ENCODE measurements at places on chromosomes 6 and 20. TPM values are rescaled to one million over a fixed set of nuclear protein-coding genes. Genes with fewer than 3 reads are reported as not detected.
A peak's percentile ranks its signal among the peaks of the same experiment; 100 is the strongest.

MYLK2 gene
- 2.2 TPM for total RNA-seq

E2F1 gene
- total RNA-seq, result 4.5 TPM

- H3K27me3 ChIP-seq, result no peaks in the 10 kb centered on the region
- DNase-seq, result no peak
- no peaks in the 10 kb centered on the region for H3K36me3 ChIP-seq
- peak overlapping the region; percentile 77 for H3K27ac ChIP-seq
- H3K4me1 ChIP-seq, result peaks cover 29% of the 10 kb centered on the region
These were observed 32.1 kb upstream of the TGM2 start for GRCh38 chr20:38197217-38197616.

GRCh38 chr20:19588241-19588640 is 169.8 kb upstream of the RIN2 start:
- no peaks in the 10 kb centered on the region for H3K27me3 ChIP-seq
- no peaks in the 10 kb centered on the region for H3K4me1 ChIP-seq
- no peak overlapping the region for H3K27ac ChIP-seq
- no peaks in the 10 kb centered on the region for H3K36me3 ChIP-seq
- no peak for DNase-seq

DNA sequence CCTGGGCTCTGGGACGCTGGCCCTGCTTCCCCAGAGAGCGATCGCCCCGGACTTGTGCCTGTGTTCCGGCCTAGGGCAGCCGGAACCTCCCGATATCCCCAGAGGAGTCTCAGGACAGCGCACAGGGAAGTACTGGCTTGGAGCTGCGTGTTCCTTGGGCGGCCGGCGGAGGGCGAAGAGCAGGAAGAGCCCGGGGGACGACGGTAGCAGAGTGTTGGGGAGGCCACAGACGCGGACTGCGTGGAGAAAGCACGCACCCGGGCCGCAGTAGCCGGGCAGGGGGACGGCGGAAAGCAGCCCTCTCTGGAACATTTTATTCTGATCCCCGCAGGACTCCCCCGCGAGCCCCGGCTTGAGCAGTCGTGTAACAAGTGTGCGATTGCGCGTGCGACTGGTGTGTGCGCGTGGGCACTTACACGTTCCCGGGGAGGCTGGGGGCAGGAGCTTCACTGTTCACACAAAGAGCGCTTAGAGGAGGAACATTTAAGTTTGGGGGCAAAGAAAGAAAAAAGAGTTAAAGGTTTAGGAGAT is 36.1 kb downstream of the NCR2 start:
- peak; percentile 73 for DNase-seq
- peak overlapping the region; percentile 38 for H3K4me3 ChIP-seq
- H3K27me3 ChIP-seq, result peaks cover 96% of the 10 kb centered on the region
- H3K27ac ChIP-seq, result no peak overlapping the region

All from spleen (tissue), 13 donors.